ENCODE measurements at places on chromosomes 6 and 20.

DNA sequence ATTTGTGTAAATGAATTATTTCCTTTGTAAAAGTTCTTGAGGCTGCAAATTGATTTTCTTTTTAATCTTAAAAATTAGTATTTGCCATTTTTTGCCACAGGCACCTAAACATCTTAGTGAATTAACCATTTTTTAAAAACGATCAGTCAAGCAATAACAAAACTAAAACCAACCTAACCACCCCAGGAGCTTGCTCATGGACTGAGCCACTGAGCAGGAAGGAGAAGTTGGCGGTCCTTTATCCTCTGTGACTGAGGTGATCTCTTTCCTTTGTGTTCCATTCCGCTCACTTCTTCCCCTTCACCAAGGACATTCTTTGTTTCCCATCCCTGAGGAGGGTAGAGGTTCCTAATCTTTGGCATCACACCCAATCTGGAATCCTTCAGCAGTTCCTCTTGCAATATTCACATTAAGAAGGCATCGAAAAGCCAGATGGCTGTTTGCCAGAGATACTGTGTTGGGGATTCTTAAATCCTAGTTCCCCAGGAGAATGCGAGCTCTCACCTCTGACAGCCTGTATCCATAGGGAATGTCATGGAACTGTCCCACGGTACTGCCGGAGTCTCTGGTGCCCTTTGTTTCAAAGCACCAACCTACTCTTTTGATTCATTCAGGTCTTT is 30.5 kb downstream of the RPRD1B start:
- no peak for DNase-seq

DNA sequence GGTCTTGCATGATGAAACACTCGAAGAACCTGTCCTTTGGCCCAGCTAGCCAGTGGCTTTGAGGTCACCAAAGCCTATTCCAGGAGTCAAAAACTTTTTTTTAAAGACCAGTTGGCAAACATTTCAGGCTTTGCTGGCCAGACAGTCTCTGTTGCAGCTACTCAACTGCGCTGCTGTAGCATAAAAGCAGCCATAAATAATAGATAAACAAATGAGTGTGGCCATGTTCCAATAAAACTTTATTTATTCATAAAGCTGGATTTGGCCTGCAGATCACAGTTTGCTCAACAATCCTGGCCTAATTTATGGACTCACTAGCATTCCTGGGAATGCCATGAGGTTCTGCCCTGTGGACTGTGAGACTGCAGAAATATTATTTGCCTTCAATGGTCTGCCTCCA is 68.8 kb upstream of the LTV1 start:
- no peak for DNase-seq

DNA sequence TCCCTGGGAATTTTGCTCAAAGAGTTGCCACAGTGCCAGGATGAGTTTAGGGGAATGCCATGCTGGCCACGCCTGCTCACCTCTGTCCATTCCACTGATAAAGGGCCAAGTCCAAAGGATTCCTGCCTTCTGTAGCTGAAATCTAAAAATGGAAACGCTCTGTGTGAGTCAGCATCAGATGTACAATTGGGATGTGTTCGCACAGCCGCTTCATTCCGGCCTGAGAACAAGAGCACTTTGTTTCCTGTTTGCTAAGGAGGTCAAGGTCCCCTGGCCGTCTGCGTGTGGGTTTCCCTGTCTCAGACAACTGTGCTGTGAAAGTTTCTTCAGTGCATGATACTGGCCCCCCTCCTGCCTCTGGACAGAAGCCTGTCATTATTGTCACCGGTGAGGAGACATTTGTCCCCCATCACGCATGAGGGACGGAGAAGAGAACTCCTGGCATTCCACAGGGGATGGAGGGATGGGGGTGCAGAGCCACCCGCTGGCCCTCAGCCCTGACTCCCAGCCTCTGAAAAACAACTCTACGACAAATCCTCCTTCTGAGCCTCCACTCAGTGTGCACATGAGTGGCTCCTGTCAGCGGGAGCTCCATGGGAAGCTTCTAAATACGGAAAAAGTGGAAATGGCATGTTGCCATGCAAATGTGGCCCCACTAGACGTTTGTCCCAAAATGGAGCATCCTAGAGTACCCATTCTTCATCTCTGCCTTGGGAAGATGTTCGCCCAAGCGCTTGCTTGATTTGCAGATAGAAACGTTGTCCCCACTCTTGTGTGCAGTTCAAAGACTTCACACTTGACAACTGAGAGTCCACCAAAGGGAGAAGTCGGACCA is 143.5 kb upstream of the AFDN start:
- no peak for DNase-seq

DNA sequence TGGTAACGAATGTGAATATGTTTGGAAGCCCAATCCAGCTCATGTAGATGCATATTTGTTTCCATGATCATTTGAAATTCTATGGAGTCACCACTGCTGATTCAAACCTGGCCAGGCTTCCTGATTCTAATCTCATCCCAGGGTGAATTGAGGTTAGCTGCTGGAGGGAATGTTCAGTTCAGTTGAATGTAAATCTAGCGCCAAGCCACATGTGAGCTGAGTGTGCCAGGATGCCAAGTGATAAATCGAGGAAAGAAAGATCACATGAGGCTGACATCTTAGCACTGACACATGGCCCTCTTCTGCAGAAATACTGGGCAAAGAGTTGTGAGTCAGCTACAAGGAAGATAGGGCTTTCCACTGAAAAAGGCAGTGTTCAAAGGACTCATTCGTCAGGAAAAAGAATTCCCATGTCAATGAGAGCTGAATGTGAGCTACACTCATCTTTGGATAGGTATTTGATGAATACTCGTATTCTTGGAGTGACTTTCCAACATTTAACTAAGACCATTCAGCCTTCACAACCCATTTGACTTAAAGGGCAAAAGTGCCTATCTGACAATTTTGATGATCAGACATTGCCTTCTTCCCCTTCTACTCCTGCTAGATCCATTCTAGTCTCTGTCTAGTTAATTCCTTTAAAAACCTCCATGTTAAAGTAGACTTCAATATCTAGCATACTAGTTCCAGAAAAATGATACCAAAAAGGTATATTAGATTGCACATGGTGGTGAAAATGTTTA is 172.1 kb downstream of the MTFR2 start:
- DNase-seq = no peak

GRCh38 chr20:15440049-15440820 is 1102.8 kb upstream of the FLRT3 start:
- DNase-seq = no peak

GRCh38 chr20:37235065-37235464 is 26.5 kb downstream of the GHRH start:
- no peak for DNase-seq

DNA sequence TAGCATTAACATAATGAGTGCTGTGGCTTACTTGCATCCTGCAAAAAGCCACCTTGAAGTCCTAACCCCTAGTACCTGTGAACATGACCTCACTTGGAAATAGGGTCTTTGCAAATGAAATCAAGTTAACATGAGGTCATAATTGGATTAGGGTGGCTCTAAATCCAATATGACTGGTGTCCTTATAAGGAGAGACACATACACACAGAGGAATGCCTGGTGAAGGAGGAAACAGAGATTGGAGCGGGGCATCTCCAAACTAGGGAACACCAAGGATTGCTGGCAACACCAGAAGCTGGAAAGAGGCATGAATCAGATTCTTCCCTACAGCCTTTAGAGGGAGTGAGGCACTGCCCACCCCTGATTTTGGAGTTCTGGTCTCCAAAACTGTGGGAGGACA is 17.6 kb upstream of the RPS6KA2 start:
- DNase-seq = no peak

- no peak for DNase-seq
Observed at GRCh38 chr20:4111440-4112411, 96.4 kb upstream of the RNF24 start.

DNA sequence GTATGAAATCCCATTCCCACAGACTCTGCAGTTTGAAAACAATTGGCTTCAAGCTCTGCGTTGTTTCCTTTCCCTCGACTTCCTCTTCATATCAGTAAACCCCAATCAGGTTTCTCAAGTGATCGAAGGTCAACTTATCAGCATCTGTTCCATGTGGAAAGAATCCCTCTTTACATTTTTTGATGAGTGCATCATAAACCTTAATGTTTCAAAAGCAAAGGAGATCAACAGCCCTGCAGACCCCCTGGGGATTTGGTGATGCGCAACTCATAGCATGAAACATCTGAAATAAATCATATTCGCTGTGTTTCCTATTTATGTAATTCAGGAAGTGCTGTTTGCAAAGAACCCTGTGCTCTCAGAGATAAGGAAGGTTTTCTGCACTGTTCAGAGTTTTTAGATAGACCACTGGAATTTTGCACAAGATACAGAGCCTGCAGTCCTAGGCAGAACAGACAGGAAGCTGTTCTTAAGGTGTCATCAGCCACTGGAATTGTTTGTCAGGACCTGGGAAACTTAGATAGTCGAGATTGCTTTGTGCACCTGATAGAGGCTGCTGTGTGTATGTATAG is 216.0 kb downstream of the HIVEP2 start:
- DNase-seq = peak; percentile 6

DNA sequence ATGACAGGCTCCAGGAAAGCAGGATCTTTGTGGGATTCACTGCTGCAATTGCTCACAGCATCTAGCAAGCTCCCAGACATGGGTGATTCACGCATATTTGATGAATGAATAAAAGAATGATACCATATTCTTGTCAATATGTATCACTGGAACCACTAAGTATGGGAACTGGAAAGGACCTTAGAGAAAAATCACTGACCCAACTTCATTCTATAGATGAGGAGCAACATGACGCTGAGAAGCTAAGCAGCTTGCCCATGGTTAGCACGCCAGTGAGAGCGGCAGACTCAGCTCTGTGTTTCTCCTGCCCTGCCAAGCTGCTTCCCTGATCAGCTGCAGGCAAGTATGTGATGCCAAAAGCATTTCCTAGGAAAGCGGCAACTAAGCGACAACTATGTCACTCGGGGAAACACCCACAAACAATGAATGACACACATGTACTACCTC is 66.8 kb downstream of the PPP1R3G start:
- no peak for DNase-seq

DNA sequence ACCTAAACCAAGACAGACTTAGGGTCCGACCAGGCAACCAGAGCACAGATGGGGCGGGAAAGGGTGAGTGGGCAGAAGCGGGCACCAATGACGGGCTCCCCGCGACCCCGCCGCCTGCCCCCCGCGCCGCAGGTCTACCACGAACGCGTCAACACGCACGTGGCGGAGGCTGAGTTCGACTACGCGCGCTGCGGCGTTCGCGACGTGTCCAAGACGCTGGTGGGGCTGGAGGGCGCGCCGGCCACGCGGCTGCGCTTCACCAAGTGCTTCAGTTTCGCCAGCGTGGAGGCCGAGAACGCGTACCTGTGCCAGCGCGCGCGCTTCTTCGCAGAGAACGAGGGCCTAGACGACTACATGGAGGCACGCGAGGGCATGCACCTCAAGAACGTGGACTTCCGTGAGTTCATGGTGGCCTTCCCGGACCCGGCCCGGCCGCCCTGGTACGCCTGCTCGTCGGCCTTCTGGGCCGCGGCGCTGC is 5.1 kb downstream of the TMEM151B start:
- no peak for DNase-seq

- no peak for DNase-seq
Observed at GRCh38 chr20:3251806-3252205, 12.8 kb upstream of the SLC4A11 start.

DNA sequence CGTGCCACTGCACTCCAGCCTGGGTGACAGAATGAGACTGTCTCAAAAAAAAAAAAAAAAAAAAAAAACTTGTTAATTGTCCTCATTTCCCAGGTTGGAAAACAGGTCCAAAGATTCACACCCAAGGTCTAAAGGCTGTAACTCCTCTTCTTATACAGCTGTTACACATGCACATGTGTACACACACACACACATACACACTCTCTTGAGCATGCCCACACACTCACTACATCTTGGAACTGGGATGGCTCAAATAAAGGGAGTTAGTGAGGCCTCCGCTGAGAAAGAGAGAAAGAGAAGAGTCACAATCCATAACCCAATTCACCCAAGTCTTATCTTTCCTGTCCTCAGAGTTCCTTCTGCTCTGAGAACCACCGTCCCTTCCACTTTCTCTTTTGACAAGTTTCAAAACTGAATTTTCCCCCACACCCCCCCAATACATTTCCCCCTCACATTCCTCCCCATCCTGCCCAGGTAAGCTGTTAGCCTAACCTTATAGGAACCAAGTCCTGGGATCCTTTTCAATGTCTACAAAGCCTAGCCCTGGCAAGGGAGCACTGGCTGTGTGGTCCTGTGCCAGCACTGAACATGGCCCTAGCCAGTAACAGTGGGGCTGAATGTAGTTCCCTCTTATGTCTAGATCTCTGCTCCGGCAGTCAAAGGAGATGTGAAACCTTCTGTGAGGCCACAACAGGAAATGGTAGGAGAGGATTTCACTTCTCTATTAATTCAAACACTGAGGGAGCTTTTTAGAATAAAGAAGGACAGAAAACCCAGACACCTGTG is 3.2 kb upstream of the HLA-DMB start:
- DNase-seq = no peak

DNA sequence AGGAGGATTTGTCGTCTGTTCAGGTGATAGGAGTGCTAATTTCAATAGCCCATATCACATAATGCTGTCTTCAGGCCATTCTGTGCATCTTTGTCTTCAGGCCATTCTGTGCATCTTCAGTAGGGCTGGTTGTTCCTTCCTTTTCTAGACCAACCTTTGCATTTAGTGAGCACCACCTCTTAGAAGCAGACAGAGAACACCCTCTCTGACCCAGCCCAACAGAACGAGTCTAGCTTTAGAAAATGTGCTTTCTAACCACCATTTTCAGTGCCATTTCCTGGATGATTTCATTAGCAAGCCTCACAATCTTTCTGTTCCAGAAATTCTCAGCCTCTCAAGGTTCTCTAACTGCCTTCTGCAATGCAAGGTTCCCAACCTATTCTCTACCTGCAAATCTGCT is 215.3 kb upstream of the KCNQ5 start:
- DNase-seq = no peak

GRCh38 chr6:6676910-6677441 is 88.5 kb downstream of the LY86 start:
- DNase-seq = no peak

DNA sequence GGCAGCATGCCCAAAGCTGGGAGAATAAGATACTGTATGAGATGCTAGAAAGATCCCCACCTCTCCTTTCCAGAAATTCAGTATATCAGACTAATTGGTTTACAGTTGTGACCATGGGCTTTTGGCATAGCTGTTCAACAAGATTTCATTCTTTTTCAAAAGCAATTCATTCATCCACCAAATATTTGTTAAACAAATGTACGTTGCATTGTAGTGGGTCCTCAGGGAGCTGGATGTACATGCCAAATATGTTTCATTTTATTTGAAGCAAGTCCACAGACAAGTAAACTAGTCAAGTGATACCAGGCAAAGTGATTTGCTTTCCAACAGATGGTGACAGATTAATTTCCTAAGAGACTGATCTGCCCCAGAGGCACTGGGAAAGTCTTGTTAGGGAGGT is 85.8 kb upstream of the ESR1 start:
- DNase-seq = no peak

- no peak for DNase-seq
Observed at GRCh38 chr20:51467956-51468626, 74.4 kb downstream of the NFATC2 start.
